ENCODE measurements at places on chromosomes 12 and 14. TPM values are rescaled to one million over a fixed set of nuclear protein-coding genes. Genes with fewer than 3 reads are reported as not detected.

GRCh38 chr12:112537710-112538396 is 119.1 kb downstream of the PTPN11 start:
- no peak for DNase-seq

GRCh38 chr12:127231371-127231770 is 1035.6 kb upstream of the TMEM132C start:
- DNase-seq: no peak

GRCh38 chr12:13220838-13221237 is 24.3 kb downstream of the EMP1 start:
- no peak for DNase-seq

DNA sequence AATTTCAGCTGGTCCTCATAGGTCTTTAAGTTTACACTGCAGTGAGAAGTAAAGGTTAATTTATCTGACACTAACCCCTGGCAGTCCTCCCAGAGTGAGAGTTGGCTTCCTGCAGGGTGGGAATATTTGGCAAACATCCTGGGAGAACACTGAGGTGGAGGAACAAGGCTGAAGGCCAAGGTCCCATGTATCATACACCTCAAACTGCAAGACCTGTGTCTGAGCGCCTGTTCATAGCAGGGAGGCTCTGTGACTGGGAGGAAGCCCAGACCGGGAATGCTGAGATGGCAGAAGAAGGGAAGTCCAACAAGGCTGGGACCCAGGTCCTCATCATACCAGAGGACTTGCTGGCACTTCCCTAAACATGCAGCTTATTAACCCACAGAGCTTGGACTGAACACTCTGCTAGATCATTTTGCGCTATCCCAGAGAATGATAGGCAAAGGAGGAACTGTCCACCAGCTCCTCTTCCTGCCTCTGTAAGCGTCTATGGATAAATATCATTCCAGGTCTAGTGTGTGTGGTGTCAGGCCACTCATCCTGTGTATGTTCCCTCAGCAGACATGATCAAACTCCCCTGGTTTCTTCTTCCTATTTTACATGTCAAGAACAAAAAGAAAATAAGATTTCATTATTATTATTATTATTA is 199.6 kb upstream of the CNOT2 start:
- peak; percentile 43 for DNase-seq

GRCh38 chr14:94175011-94175745 is 1.1 kb downstream of the PPP4R4 start:
- no peak for DNase-seq

- no peak for DNase-seq
Observed at GRCh38 chr12:87425942-87426554, 603.2 kb downstream of the C12orf50 start.

- DNase-seq: no peak
Observed at GRCh38 chr12:85489194-85489593, 209.2 kb downstream of the ALX1 start.

PRH2 gene
- total RNA-seq: not detected

IFNG gene
- not detected for total RNA-seq

CLEC9A gene
- not detected for total RNA-seq

PROX2 gene
- total RNA-seq: not detected

ARMH4 gene
- total RNA-seq: 0.41 TPM

TAS2R8 gene
- not detected for total RNA-seq

HCAR2 gene
- 0.27 TPM for total RNA-seq
